Germinal center (tissue), 1 donor: ENCODE measurements at places on chromosomes 4 and X.
A peak's percentile ranks its signal among the peaks of the same experiment; 100 is the strongest.

GRCh38 chr4:100421361-100421978, 96.4 kb downstream of the EMCN start:
- DNase-seq: no peak

DNA sequence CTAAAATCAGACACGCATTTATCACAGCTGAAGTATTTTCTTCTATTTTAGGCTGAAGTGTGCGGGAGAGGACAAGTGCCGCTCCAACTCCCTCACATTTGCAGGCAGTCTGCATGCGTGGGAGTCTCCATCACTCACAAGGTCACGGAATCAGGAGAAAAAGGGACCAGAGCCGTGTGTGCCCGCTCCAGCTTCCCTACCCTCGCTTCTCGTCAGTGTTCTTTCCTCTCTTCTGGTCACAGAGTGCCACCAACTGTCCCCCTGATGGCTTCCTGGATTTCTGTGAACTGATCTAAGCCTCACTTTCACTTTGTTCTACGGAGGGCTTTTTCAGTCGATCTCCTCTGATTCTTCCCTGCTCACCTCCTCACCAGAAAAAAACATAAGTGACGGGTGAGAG, 407.4 kb upstream of the AADAT start:
- DNase-seq: no peak

DNA sequence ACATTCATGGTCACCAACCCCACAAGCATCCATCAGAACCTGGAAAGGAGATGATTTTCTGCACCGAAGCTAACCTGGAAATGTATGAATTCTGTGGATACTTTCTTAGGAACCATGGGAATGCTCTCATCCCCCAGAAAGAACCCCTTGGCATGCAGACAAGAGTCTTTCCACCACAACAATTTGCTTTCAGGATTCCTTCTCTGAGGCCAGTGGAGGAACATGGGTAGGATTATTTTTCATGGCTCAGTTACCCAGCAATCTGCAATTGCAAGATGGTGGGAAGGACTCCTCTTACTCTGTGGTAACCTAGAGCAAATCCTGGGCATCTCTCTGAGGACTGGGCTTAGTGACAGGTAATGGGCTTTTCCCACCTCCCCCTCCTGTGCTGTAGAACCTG, 131.9 kb upstream of the MSX1 start:
- no peak for DNase-seq

DNA sequence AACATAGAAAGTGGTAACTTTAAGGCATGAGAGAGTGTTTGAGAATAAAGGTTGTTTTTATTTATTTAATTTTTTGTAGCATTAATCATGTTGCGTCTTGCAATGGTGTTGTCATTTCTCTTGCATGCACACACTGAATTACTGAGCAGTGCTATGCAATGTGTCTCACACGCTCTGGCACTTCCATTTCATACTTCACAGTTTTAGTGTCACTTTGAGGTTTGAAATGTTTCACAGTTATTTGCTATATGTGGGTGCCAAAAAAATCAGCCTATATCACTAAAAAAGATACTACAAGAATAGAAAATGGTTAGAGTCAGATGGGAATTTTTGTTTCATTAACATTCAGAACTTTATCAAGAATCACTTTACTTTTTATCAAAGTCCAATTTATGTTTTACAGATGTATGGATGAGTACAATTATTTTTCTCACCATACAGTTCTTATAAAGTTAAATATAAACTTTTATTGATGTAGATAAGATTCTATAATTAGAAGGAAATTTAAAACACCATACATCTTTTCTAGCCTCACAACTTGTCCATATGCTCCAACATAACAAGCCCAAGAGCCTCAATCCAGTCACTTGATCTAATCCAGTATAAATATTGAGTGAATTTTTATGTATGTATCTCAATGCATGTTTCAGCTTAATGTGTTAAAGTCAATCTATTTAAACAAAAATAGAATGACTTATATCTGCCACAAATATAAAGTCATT, 114.0 kb downstream of the IQCM start:
- DNase-seq: no peak

DNA sequence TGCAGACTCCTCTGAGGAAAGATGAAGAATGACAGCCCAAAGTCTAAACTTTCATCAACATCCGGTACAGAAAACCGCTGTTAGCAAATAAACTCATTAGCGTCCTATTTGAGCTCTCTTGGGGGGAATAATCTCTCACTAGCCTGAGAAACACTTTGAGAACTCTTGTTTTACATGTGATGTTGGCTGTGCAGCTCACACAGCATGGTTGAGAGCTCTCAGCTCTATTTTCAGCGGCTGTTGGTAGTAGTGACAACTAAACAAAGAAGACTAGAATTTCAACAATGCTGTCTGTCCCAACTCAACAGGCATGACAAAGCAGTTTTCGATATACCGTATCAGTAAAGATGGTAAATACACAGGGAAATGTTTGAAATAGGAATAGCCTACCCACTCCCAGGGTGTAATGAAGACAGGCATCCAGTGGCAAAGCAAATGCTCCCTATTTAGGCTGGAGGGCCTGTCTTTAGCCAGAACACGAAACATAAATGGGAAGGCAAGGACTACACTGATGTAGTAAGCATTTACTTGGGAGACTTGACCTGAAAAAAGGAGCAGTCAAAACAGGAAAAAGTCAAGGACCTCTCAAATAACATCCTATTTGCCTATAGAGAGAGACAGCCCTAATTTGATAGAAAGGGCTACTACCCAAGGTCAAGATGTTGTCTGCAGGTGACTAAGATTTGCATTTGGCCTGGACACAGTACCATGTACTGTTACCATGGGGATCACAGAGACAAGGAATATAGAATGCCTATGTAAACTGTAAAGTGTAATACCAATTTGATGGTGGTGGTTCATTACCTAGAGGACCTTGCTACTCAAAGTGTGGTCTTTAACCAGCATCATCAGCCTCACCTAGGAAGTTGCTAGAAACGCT, 60.4 kb downstream of the PPEF2 start:
- no peak for DNase-seq

- DNase-seq: no peak
These were observed 6.2 kb downstream of the PPP1R2C start for GRCh38 chrX:42771506-42772335.

- DNase-seq: no peak
These were observed 1234.2 kb downstream of the FAM133A start for GRCh38 chrX:94908171-94908570.

- no peak for DNase-seq
These were observed 26.3 kb upstream of the PPP2R2C start for GRCh38 chr4:6498511-6499237.

DNA sequence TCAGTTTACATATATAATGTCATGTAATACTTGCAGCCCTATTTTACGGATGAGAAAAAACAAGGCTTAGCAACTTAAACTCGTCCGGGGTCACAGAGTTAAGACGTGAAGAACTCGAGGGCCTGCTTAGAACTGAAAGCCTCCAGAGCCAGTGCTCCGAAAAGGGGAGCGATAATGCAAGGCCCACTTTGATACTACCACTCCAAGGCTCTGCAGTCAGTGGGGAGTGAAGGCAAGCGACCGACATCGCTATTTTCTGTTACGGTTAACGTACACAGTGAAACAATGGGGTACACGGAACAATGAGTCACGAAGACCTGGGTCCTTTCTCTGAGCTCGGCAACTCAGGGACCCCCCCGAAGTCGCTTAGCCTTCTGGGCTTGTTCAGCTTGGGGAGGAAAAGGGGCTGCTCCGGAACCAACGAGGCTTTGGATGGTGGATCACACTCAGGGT, 965 bp downstream of the PPA2 start:
- no peak for DNase-seq

DNA sequence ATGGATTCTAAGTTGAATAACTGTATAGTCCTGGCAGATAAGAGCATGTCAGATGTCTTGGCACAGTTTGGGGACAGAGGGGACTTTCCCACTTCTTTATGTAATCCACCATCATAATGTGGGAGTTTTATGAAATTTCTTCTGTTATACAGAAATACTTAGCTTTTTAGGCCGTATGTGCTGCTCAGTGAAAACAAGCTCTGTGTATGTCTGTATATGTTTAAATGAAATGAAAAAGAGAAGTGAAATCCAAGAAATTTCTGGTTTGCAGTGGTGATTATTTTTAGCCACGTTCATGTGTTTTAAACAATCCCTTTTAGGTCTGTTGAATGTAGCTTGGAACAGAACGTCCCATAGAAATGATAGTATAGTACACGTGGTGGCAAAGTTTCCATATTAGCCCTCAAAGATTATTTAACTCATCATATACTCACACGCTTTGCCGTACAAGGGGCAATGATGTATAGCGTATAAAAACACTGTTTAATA, 41.0 kb downstream of the GAB1 start:
- peak; percentile 47 for DNase-seq

GRCh38 chrX:96721354-96721753, 36.7 kb downstream of the DIAPH2 start:
- DNase-seq: peak; percentile 14

GRCh38 chrX:124348885-124349453, 2.6 kb downstream of the SH2D1A start:
- no peak for DNase-seq

GRCh38 chr4:172980219-172980618, 188.4 kb upstream of the GALNT7 start:
- no peak for DNase-seq

DNA sequence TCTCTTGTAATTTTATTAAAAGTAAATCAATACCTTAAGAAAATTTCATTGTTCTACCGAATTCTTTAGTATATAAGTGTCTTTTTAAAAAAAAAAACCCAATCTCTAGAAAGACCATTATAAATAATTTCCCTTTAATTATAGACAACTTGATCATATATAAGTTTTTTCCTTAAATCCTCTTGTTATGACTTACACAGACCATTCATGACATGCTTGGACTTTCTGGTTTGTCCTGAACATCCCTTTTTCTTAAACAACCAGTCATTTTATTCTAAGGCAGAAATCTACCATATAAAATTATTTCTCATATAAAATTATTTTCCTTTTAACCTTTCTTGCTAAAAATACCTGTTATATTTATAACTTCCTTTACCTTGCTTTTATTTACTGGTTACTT, 15.4 kb upstream of the FHDC1 start:
- DNase-seq: no peak

DNA sequence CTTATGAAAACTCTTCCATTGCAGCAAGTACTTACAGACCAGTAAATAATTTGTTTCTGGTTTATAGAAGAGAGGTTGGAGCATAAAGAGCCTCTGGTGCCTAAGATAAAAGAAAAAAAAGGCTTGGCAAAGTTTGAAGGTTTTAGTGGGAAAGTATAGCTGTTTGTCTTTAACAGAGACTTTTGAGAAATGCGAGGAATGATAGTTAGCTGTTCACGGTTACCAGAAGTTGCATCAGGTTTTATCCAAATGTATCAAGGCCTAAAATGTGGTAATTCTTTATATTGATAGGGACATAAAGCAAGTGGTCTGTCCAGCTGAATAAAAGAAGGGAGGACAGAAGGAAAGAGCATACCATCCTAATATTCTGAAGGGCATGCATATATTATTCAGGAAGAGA, 29.3 kb downstream of the RAP1GDS1 start:
- no peak for DNase-seq

DNA sequence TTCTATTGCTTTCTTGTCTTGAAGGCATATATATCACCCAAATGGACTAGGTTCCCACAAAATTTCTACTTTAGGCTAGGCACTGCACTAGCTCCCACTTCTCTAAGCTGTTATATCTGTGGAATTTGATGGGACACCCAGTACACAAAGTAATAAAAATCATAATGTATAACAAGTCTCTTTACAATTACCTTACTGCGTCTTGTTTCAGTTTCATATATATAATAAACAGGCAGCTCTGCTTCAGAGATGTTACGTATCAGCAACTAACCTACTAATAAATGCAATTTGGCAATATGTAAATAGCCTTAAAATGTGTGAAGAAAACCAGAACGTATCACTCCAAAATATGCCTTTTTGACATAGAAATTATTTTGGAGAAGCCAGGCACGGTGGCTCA, 42.0 kb upstream of the UGDH start:
- no peak for DNase-seq

- no peak for DNase-seq
These were observed 175.6 kb downstream of the FBXO8 start for GRCh38 chr4:174107746-174108354.

DNA sequence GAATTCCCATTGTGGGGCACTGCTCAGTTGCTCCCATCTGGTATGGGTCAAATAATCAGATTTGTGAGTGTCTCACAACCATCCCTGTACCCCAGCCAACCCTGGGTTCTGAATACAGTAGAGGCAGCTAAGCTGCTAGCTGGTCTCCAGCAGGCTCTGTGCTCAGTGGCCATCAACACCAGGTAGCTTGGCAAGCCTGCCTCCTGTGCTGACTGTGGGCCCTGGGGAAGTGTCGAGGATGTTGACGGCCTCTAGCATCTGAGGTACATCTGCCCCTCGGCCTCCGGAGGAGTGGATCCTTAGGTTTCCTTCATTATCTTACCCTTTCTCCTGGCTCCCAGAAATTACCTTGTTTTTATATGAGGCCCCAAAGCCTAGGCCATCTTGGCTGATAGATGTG, 13.3 kb downstream of the RNF4 start:
- no peak for DNase-seq

- no peak for DNase-seq
These were observed 1.2 kb upstream of the CDK16 start for GRCh38 chrX:47217121-47217851.

GRCh38 chr4:122285285-122285684, 93.5 kb upstream of the ADAD1 start:
- no peak for DNase-seq

DNA sequence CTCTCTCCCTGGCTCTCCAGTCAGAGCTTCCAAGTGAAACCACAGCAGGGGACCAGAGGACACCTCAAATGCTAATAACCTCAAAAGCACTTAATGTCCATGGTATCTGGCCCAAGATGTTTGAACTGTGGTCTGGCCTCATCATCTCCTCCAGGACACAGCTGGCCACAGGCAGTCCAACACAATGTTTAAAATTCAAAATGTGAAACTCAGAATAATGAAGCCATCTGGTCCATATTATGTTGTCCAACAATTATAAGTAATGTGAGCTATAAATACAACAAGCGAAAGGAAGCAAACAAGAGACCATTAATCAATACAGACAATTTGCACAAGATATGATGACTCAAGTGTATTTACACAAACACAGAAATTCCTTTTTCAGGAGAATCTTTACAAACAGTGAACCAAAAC, 90.7 kb upstream of the S100G start:
- DNase-seq: no peak

DNA sequence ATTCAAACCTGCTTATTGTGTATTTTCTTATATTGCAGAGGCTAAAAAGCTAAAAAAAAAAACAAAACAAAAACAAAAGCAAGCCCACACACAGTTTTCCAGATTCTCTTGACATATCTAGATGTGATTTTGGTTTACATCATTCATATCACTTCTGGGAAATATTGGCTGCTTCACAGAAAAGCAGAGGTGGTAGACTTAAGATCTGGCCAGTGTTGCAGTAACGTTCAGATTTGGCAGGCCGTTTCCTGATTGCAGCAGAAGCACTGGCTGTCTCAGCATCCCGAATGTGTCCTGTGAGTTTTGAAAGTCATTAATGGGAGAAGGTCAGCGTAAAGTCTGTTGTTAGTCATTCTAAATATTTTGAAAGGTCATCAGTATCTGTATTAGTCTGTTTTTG, 2062.0 kb downstream of the ARAP2 start:
- no peak for DNase-seq

GRCh38 chr4:157075811-157076577, at the start of gene GLRB:
GLRB (plus strand) TSS chr4:157076150; CDS start chr4:157078025, 1,875 bp downstream.
- no peak for DNase-seq

GRCh38 chr4:176499518-176499917, 179.8 kb downstream of the SPCS3 start:
- no peak for DNase-seq
